Activated naive CD4-positive, alpha-beta T cell treated with anti-CD3 and anti-CD28 coated beads for 36 hours (primary cell): ENCODE measurements at places on chromosomes 6 and 20. TPM values are rescaled to one million over a fixed set of nuclear protein-coding genes. Genes with fewer than 3 reads are reported as not detected.

DNA sequence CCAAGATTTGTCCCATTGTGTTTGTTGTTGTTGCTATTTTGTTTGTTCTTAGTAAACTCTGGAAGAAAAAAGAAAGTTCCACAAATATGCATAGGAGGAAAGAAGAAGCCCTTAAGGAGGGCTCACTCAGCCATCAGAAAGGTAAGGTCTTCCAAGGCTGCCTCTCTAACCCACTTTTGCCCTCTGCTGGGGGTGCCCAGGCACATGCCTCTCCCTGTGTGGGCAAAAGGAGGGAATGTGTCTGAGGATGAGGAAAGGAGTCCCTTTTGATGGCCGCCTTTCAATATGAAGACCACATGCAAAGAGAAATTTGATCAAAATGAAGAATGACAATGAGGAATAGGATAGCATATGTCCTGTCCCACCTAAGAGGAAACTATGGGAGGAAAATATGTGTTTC lies 248.2 kb upstream of the POU3F2 start:
- no peaks in the 10 kb centered on the region for H3K36me3 ChIP-seq
- H3K4me1 ChIP-seq = no peaks in the 10 kb centered on the region
- DNase-seq = no peak

DNA sequence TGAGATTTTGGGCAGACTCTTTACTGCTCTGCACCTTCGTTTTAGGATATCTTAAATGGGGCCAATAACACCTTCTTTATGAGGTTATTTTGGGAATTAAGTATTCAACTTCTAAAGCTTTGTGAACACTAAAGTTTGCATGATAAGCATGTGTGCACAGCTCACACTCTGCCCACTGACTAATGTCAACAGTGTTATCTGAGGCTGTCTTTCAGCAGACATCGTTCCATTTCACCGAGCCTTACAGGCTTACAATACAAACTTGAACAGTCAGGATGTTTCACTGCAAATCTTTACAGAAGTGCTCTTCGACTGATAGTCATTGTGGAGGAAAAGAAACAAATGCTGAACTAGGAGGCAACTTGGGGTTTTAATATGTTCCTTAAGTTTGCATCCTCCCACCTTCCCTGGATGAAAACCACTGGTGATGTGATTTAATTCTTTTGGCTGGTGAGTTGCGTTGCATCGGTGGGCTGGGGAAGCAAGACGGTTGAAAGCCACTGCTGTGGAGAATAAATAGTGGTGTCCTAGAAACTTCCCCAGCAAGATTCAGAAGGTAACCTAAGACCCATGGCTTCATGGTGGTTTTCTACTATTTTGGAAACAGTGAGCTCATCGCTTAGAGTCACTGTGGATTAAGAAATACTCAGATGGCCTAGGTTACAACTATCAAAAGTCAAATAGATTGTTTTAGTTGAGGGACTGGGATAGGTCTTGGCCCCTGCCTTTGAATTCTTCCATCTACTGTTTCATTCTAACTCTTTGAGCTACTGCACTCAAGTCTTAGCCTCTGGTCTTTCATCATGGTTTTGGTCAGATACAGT lies 167.2 kb upstream of the MAP3K7 start:
- no peak overlapping the region for H3K27ac ChIP-seq
- H3K4me3 ChIP-seq = no peak overlapping the region
- no peak for DNase-seq
- H3K36me3 ChIP-seq = no peaks in the 10 kb centered on the region

GRCh38 chr20:13101276-13101675 lies 92.5 kb downstream of the SPTLC3 start:
- H3K27me3 ChIP-seq = no peaks in the 10 kb centered on the region
- H3K4me1 ChIP-seq = no peaks in the 10 kb centered on the region
- H3K4me3 ChIP-seq = no peak overlapping the region
- no peaks in the 10 kb centered on the region for H3K36me3 ChIP-seq

GRCh38 chr6:76330031-76330430 lies 257.6 kb upstream of the IMPG1 start:
- no peaks in the 10 kb centered on the region for H3K36me3 ChIP-seq
- H3K4me3 ChIP-seq = no peak overlapping the region
- no peaks in the 10 kb centered on the region for H3K27me3 ChIP-seq

- no peaks in the 10 kb centered on the region for H3K4me1 ChIP-seq
- no peak for DNase-seq
- H3K4me3 ChIP-seq = no peak overlapping the region
- H3K27me3 ChIP-seq = no peaks in the 10 kb centered on the region
Observed at GRCh38 chr6:170182093-170182780, 108.6 kb downstream of the DLL1 start.

- no peak overlapping the region for H3K27ac ChIP-seq
- peaks cover 3% of the 10 kb centered on the region for H3K4me1 ChIP-seq
- no peak for DNase-seq
- no peaks in the 10 kb centered on the region for H3K27me3 ChIP-seq
- H3K4me3 ChIP-seq = no peak overlapping the region
- peaks cover 45% of the 10 kb centered on the region for H3K36me3 ChIP-seq
Observed at GRCh38 chr6:20432692-20433091, 31.0 kb downstream of the E2F3 start.

- peak overlapping the region; percentile 80 for H3K4me3 ChIP-seq
- DNase-seq = no peak
- H3K36me3 ChIP-seq = peaks cover 4% of the 10 kb centered on the region
- H3K27me3 ChIP-seq = no peaks in the 10 kb centered on the region
- peaks cover 17% of the 10 kb centered on the region for H3K4me1 ChIP-seq
- H3K27ac ChIP-seq = no peak overlapping the region
Observed at GRCh38 chr20:38926934-38927616, 858 bp downstream of the FAM83D start.

DNA sequence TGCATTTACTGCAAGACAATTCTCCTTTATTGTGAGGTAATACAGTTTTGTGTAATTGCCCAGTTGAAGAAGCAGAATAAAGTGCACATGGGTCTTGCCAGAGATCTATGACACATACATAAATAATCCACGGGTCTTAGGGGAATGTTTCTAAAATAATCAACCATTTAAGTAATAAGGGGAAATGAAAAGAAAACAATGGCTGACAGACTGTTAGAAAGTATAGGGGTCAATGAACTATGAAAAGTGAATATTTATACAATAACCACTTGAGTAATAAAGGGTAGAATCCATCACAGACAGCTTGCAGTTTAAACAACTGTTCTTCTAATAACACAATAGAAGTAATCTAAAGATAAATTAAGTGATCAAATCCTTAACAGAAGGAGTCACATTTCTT lies 477.2 kb downstream of the EYS start:
- no peaks in the 10 kb centered on the region for H3K4me1 ChIP-seq
- no peaks in the 10 kb centered on the region for H3K27me3 ChIP-seq
- no peak for DNase-seq
- H3K27ac ChIP-seq = no peak overlapping the region

- no peaks in the 10 kb centered on the region for H3K4me1 ChIP-seq
- H3K4me3 ChIP-seq = no peak overlapping the region
- no peaks in the 10 kb centered on the region for H3K27me3 ChIP-seq
- DNase-seq = no peak
- no peaks in the 10 kb centered on the region for H3K36me3 ChIP-seq
Observed at GRCh38 chr6:22349051-22349450, 52.2 kb upstream of the PRL start.

DNA sequence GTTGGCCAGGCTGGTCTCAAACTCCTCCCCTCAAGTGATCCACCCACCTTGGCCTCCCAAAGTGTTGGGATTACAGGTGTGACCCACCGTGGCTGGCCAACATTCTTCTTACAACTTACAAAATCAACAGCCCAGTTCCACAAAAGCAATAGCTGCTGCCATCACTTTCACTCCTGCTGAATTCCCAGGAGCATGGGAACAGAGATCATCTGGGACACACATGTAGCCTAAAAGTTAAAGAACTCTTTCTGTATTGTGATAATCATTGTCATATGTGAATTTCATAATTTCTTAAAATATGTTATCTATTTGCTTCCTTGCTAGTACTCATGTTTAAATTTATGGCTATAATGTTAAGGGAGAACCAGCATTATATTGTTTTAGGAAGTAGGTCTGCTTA lies 51.7 kb downstream of the NCOA6 start:
- no peaks in the 10 kb centered on the region for H3K4me1 ChIP-seq
- DNase-seq = no peak
- H3K27me3 ChIP-seq = no peaks in the 10 kb centered on the region
- no peak overlapping the region for H3K4me3 ChIP-seq

GRCh38 chr6:99589290-99589672 lies 17.4 kb upstream of the PRDM13 start:
- peak overlapping the region; percentile 76 for H3K4me3 ChIP-seq
- DNase-seq = no peak
- H3K27me3 ChIP-seq = peaks cover 67% of the 10 kb centered on the region
- H3K27ac ChIP-seq = no peak overlapping the region
- H3K4me1 ChIP-seq = peaks cover 18% of the 10 kb centered on the region

GRCh38 chr6:125858427-125859320 lies 67.9 kb downstream of the NCOA7 start:
- H3K36me3 ChIP-seq = peaks cover 9% of the 10 kb centered on the region
- no peaks in the 10 kb centered on the region for H3K27me3 ChIP-seq
- DNase-seq = peak; percentile 57
- H3K4me1 ChIP-seq = no peaks in the 10 kb centered on the region
- H3K27ac ChIP-seq = no peak overlapping the region

DNA sequence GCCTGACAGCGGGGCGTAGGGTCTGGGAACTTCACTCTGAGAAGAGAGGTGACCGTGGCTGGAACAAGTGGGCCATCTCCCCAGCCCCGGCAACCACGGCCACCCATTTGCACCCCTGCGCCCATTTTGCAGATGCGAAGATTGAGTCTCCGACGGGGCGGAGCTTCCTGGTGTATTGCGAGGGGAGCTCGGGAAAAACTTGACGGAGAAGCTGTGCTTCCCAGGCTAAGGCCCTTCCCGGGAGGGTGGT lies 653 bp downstream of the ZNF335 start:
- peaks cover 16% of the 10 kb centered on the region for H3K4me1 ChIP-seq
- H3K4me3 ChIP-seq = peak overlapping the region; percentile 93
- no peaks in the 10 kb centered on the region for H3K27me3 ChIP-seq
- peaks cover 5% of the 10 kb centered on the region for H3K36me3 ChIP-seq
- peak; percentile 62 for DNase-seq

DNA sequence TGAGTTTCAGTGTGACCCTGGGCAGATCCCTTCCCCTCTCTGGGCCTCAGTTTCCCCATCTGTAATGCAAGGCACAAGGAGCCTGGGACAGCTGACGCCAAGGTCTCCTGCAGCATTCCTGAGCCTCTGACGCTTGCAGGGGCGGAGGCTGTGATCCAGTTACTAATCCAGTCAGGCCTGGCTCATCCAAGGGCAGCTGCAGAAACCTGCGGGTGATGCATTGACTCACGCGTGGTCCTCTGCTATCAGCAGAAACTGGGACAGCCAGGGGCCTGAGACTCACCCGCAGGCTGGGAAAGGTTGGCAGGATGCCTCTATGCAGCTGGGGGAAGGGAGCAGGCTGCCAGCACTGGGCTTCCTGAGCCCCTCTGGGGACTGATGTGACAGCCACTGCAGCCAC lies 65.0 kb upstream of the SIRPA start:
- H3K27ac ChIP-seq = no peak overlapping the region
- no peak for DNase-seq
- H3K4me1 ChIP-seq = no peaks in the 10 kb centered on the region

GRCh38 chr6:25882051-25882496 lies 8.0 kb upstream of the SLC17A3 start:
- H3K4me1 ChIP-seq = no peaks in the 10 kb centered on the region
- H3K27me3 ChIP-seq = no peaks in the 10 kb centered on the region
- no peaks in the 10 kb centered on the region for H3K36me3 ChIP-seq
- peak overlapping the region; percentile 72 for H3K4me3 ChIP-seq

- no peak overlapping the region for H3K4me3 ChIP-seq
- H3K36me3 ChIP-seq = peaks cover 42% of the 10 kb centered on the region
- no peaks in the 10 kb centered on the region for H3K4me1 ChIP-seq
- peak overlapping the region; percentile 13 for H3K27ac ChIP-seq
- no peak for DNase-seq
Observed at GRCh38 chr6:15518878-15519277, 143.9 kb downstream of the DTNBP1 start.

DNA sequence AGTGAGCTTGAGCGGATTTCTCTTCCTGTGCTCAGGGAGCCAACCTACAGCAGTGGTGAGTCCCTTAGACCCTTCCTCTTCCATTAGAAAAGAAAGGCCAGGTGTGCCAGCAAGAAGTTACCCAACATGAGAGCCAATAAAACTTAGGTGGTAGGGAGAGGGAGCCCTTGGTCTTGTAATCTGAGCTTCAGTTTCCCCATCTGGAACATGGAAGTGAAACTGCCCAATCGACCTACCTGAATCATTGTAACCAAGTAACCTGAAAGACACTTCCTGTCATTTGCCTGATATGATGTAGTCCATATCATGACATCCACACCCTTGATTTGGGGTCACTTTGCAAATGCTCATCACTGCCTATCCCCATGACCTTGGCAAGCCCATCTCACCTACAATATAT lies 66.4 kb downstream of the MDGA1 start:
- H3K4me3 ChIP-seq = no peak overlapping the region
- no peaks in the 10 kb centered on the region for H3K27me3 ChIP-seq
- no peaks in the 10 kb centered on the region for H3K36me3 ChIP-seq
- H3K27ac ChIP-seq = no peak overlapping the region

DNA sequence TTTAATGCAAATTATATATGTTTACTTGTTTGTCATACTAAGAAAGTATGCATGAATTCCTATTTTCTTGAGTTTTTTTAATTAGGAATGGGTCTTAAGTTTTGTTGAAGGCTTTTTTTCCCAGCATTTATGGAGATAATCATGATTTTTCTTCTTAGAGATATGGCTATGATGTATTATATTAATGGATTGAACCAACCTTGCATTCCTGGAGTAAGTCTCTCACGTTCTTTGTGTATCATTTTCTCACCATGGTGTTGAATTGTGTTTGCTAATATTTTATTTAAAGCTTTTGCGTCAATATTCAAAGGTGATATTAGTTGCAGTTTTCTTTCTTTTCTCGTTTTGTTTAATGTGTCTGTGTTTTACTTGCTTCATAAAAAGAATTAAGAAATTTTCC lies 48.4 kb upstream of the SLC35D3 start:
- H3K4me3 ChIP-seq = no peak overlapping the region
- no peaks in the 10 kb centered on the region for H3K27me3 ChIP-seq
- no peak for DNase-seq
- no peak overlapping the region for H3K27ac ChIP-seq

DNA sequence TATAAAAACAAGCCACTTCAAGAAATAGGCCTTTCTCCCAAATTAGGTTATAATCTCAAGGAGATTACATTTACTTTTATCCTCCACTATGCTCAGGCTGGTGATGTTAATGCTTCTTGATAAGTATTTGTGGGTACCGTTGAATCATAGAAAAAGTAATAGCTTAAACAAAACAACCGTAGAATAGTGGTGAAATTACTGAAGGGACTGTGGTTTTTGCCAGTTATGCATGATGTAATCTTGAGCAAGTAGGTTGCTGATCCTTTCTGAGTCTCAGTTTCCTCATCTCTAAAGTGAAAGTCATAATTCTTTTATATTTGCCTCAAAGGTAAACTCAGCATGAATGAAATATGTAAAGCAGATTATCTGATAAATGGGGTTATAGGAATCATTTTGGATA lies 187.3 kb upstream of the JAG1 start:
- no peaks in the 10 kb centered on the region for H3K36me3 ChIP-seq
- no peak for DNase-seq
- H3K27me3 ChIP-seq = peaks cover 3% of the 10 kb centered on the region
- H3K4me3 ChIP-seq = no peak overlapping the region
- no peaks in the 10 kb centered on the region for H3K4me1 ChIP-seq

- no peak for DNase-seq
- peaks cover 36% of the 10 kb centered on the region for H3K4me1 ChIP-seq
- H3K27ac ChIP-seq = no peak overlapping the region
Observed at GRCh38 chr6:158573542-158573931, 13.6 kb downstream of the TMEM181 start.

The UBE2V1 gene
- total RNA-seq = 137 TPM

The GLO1 gene
- 144 TPM for total RNA-seq

The GRM1 gene
- not detected for total RNA-seq

The SMLR1 gene
- not detected for total RNA-seq

The SLC13A3 gene
- not detected for total RNA-seq

The TFAP2C gene
- total RNA-seq = not detected

The TCP11 gene
- total RNA-seq = not detected

The ETV7 gene
- total RNA-seq = 0.67 TPM
